A549 treated with CORT108297 at 1 μM for 4 hours (cell line): ENCODE measurements at places on chromosomes 12 and 14. TPM values are rescaled to one million over a fixed set of nuclear protein-coding genes. Genes with fewer than 3 reads are reported as not detected.

The SLC25A47 gene
- total RNA-seq: not detected in 5 replicates

The CRADD gene
- total RNA-seq: 10.2 to 17.2 TPM (median 11.0 TPM) in 5 replicates

The CD69 gene
- not detected in 5 replicates for total RNA-seq

The TEX22 gene
- 0.15 to 0.75 TPM (median 0.53 TPM) in 5 replicates for total RNA-seq

The ESR2 gene
- total RNA-seq: 0.01 to 0.08 TPM (median 0.07 TPM) in 5 replicates

The KRT77 gene
- not detected in 5 replicates for total RNA-seq

The POTEG gene
- not detected in 5 replicates for total RNA-seq

The PLEKHD1 gene
- 0.02 to 0.04 TPM (median 0.03 TPM) in 3 of 5 replicates, not detected in the others for total RNA-seq

The RTL1 gene
- total RNA-seq: 0.26 to 0.31 TPM (median 0.30 TPM) in 5 replicates

The METTL3 gene
- 45.4 to 55.8 TPM (median 52.2 TPM) in 5 replicates for total RNA-seq

The FOXN4 gene
- 0.05 to 0.06 TPM in 2 of 5 replicates, not detected in the others for total RNA-seq
